Activated CD4-positive, CD25-positive, alpha-beta regulatory T cell treated with anti-CD3 and anti-CD28 coated beads, Interleukin-2, amount 50 U/mL, for 16 hours (primary cell): ENCODE measurements at places on chromosomes 7 and 10.

DNA sequence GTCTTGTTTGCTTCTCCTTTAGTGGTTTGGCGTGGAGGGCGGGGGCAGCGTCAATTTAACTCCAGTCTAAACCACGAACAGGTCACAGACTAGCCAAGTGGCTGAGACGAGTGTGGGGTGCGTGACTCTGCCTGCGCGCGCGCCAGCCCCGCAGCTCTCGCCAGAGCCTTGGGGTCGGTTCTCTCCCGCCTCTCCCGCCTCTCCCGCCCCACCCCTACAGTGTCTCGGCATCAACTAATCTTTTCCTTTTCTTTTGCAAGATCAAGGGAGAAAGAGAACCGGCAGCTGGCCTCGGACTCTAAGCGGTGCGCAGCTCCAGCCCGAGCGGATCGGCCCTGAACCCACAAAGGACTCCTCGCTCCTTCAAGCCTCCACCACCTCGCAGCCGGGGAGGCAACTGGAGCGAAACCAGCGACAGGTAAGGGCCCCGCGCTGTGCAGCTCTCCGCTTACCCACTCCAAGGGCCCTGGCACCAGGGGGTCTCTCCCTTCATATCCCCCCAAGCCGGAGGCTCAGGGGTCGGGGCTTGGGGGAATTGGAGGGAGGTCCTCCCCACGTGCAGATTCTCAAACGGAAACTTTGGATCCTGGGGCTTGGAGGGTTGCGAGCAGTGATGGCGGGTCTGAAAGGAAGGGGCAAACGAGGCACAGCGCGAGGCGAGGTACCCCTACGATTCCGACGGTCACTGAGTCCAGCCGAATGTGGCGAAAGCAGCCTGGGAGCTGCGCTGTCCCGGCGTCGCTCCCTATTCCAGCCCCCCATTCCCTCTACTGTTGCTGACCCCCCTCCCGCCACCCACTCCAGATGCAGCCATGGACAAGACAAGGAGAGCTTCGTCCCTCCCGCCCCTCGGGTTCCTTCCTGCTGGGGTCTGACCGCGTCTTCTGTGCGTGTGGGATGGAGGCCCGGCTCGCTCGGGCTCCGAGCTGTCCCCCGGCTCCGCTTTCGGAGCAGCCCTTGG lies 829 bp downstream of the CHRM2 start:
- no peak for DNase-seq

GRCh38 chr7:353746-354325 lies 63.9 kb downstream of the FOXL3 start:
- no peak for DNase-seq

GRCh38 chr7:39634478-39634805 lies 11.1 kb downstream of the RALA start:
- no peak for DNase-seq

GRCh38 chr10:70186571-70186970 lies 16.3 kb upstream of the SAR1A start:
- no peak for DNase-seq

GRCh38 chr10:103545366-103545765 lies 51.9 kb downstream of the NEURL1 start:
- no peak for DNase-seq

- DNase-seq: no peak
These were observed 459.6 kb downstream of the SDK1 start for GRCh38 chr7:3760651-3761050.

GRCh38 chr7:131293018-131293417 lies 34.7 kb upstream of the MKLN1 start:
- DNase-seq: no peak

GRCh38 chr7:106817098-106817497 lies 48.0 kb upstream of the PIK3CG start:
- DNase-seq: no peak

- DNase-seq: no peak
These were observed 2.0 kb downstream of the AGAP3 start for GRCh38 chr7:151088019-151088855.

GRCh38 chr7:108455551-108455997 lies 662 bp downstream of the NRCAM start:
- DNase-seq: no peak

DNA sequence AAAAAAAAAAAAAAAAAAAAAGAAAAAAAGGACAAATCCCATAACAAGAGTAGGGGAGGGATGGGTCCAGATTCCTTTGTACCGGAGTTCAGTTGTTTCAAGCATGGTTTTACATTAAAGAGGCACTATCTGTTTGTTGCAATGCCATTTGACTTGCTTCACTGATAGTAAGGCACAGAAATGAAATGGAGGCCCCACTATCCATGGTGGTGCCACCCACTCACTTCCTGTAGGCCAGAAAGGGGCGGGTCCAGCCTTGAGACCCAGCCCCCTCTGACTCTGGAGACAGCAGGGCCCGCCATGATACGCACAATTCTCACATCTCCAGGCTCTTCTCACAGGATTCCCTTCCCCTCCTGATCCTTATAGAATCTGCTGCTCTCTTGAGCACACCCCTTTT lies 100.0 kb downstream of the CLEC2L start:
- no peak for DNase-seq

DNA sequence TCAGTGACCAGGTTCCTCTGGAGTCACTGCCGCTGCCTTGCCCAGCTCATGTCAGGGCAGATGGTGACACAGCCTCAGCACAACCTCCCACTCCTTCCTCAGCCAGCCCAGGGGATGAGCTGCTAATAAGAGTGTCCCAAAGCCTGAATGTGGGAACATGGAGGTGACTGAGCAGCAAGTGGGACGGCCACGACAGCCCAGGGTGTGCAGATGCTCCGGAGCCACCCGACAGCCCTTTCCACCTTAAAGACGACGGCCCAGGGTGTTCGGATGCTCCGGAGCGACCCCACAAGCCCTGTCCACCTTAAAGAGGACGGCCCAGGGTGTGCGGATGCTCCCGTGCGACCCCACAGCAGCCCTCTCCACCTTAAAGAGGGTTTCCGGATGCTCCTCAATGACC lies 89.2 kb downstream of the DIP2C start:
- DNase-seq: no peak

- DNase-seq: no peak
These were observed 7.8 kb downstream of the VIPR2 start for GRCh38 chr7:159136846-159137245.

- DNase-seq: no peak
These were observed 4.8 kb upstream of the VCL start for GRCh38 chr10:73992899-73993788.

DNA sequence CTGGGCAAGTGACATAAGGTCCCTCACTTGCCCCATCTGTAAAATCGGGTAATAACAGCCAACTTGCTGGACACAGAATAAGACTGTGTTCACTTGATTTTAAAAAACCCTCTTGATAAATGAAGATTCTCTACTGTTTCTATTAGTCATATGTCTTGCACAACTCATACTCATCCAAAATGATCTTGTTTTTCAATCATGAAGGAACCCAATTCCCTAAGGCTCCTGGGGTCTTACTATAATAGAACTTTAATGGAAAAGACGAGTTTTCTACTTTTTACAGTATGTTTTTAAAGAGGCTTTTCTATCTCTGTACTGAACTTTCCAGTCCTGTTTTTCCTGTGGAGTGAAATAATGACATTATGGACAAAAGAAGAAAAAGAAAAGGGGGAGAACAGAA lies 103.8 kb downstream of the ARID5B start:
- no peak for DNase-seq

GRCh38 chr7:132102391-132102790 lies 473.9 kb downstream of the PLXNA4 start:
- no peak for DNase-seq

DNA sequence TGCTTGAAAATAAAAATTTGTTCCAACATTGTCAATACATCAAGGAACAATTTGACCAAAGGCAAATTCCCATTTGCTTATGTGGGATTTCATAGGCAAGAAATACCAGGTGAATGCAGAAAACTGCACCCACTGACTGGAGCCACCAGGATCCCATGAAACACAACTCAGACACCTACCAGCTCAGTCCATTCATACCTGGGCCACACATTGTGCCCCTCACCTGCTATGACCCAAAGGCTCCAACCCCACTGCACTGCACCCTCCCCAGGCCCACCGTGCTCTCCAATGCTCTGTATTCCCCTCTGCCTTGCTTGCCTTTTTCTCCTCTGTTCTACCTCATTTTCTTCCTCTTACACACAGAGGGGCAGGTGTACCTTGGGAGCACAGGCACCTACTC lies 5.3 kb downstream of the NCAPG2 start:
- DNase-seq: no peak

- no peak for DNase-seq
These were observed 249.0 kb upstream of the PPP2R2D start for GRCh38 chr10:131651674-131652437.

DNA sequence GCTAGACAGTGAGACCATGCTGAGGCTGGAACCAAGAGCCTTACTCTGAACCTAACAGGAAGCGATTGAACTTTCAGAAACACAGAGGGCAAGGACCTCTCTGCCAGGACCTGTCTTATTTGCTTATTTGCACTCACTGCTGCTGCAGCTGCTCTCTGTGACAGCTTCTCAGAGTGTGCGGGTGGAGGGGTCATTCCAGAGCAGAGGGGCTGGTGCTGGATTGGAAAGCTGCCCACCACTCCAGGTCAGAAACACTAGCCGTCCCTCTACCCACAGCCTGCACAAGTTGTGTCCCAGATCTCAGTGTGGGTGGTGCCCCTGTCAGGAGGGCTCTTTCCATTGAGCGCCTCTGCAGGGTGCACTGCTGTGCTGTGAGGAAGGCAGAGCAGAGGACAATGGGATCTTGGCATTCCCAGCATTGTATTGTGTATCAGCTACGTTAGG lies 126.2 kb downstream of the CCNY start:
- DNase-seq: no peak

- no peak for DNase-seq
These were observed 133.2 kb downstream of the CAMK1D start for GRCh38 chr10:12482587-12482986.
